GM12892 (cell line): ENCODE measurements at places on chromosomes 2 and 18.

- DNase-seq, result no peak
Measured at GRCh38 chr2:163171786-163172530, 333.4 kb upstream of the KCNH7 start.

DNA sequence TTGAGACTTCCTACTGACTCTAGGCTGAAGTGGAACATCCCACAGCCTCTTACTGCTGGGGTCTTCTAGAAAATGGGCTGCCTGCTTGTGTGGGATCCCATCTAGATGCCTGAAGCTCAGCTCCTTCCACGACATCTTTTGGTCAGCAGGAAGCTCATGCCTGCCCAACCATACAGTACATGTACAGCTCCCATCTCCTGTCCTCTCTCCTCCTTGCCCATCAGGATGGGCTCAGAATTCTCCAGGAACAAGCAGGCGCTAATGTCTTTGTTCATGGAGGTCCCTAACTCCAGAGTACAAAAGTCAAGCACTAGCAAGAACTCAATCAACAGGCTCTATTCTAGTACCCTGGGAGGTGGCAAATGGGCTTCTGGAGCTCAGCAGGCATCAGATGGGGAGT, 31.7 kb upstream of the GPR17 start:
- DNase-seq, result no peak

- no peak for DNase-seq
Measured at GRCh38 chr2:158743879-158744278, 51.2 kb upstream of the DAPL1 start.

DNA sequence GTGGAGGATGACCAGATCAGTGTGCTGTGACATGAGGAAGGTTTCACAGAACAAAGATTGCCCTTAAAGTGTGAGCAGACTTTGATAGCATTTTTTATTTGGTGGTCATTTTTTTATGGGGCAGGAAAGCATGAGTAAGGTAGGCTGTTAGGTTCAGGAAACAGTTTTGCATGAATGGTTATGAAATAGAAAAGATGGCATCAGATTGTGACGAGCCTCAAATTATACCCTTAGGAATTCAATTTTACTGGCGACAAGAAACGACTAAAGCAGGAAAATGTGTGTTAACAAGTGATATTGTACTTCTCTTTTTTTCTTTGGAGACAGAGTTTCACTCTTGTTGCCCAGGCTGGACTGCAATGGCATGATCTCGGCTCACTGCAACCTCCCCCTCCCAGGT, 44.7 kb downstream of the PIK3C3 start:
- DNase-seq, result no peak

DNA sequence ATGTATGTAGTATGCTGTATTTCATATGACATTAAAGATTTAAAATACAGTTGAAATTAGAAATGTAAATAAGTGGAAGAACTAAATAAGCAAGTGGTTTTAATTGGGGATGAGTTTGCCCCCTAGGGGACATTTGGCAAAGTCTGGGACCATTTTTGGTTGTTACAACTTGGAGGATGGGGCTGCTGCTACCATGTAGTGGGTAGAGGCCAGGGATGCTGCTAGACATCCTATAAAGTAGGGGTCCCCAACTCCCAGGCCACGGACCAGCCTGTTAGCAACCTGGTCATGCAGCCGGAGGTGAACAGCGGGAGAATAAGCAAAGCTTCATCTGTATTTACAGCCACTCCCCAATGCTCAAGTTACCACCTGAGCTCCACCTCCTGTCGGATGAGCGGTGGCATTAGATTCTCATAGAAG, 27.9 kb upstream of the ASNSD1 start:
- DNase-seq, result no peak

GRCh38 chr18:37403100-37403781, 162.4 kb downstream of the CELF4 start:
- DNase-seq, result no peak

DNA sequence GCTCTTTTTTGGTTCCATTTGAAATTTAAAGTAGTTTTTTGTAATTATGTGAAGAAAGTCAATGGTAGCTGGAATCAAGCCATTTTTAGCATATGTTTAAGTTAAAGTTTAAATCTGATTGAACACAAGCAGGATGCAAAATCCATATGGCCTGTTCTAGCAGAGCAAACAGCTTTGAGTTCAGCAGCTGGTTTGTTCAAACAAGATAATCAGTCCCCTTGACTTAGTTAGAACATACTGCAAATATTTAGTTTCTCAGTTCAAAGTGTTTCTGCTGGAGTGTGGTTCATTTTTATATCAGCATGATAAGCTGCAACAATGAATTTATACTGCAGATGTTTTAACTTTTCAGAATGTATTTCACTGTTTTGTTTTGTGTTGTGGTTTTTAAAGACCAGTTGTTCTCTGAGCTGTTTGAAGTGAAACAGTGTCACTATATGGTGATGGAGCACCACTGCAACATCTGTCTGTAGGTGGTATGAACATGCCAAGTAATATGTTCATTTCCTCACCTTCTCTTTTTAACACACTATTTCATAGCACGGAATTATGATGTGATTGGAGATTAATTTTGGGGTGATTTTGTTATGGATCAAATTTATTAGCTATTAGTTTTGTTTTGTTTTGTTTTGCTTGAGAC, 125.3 kb downstream of the COL4A4 start:
- DNase-seq, result no peak

DNA sequence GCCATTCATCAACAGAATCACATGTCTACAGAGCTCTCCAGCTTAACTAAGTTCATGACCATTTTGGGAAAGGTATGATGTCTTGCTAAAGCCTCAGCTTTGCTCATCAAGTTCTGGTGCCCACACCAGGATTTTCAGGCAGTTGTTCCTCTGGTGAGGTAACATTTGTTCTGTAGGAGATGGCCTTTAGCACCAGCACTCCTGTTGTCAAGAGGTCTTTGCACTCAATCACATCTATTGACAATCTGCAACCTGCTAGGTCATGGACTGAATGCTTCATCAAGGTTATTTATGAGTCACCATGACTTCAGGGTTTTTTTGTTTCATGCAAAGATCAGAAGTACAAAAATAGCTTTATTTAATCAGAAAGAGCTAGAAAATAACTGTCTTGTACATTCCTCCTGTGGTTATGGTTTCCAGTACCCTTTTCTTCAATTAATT, 36.6 kb upstream of the VIT start:
- no peak for DNase-seq

DNA sequence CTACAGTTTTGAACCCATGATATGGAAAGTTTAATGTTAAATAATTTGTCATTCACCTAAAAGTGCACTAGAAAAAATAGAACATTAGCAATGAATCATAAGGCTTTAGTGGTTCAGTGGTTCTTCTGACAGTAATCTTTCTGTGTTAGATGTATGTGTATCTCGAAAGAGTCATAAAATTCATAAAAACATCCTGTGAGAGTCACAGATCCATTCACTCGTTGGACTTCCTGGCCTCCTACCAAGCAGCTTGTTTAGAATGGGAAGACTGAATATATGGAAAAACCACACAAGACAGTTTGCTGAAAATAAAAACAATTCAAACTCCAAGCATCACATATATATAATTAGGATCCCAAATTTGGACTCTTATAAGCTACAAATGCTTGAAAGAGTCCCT, 34.8 kb downstream of the ADNP2 start:
- no peak for DNase-seq

DNA sequence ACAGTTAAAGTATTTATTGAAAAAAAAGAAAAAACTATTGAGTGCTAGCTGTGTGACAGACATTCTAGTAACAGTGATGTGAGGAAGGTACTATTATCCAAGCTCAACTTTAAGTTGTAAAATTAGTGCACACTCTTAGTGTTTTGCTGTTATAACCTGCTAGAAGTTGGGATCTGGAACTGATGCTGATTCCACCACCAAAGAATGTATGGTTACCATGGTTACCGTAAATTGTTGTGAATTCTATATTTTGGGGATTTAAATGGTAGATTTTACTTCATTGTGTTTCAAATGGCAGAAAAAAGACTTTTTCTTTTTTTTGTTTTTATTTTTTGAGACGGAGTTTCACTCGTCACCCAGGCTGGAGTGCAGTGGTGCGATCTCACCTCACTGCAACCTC, 5.3 kb downstream of the AGFG1 start:
- no peak for DNase-seq

GRCh38 chr2:161245261-161245553, 63.0 kb upstream of the PSMD14 start:
- no peak for DNase-seq

- no peak for DNase-seq
Measured at GRCh38 chr18:58110398-58110797, 66.4 kb downstream of the NEDD4L start.

DNA sequence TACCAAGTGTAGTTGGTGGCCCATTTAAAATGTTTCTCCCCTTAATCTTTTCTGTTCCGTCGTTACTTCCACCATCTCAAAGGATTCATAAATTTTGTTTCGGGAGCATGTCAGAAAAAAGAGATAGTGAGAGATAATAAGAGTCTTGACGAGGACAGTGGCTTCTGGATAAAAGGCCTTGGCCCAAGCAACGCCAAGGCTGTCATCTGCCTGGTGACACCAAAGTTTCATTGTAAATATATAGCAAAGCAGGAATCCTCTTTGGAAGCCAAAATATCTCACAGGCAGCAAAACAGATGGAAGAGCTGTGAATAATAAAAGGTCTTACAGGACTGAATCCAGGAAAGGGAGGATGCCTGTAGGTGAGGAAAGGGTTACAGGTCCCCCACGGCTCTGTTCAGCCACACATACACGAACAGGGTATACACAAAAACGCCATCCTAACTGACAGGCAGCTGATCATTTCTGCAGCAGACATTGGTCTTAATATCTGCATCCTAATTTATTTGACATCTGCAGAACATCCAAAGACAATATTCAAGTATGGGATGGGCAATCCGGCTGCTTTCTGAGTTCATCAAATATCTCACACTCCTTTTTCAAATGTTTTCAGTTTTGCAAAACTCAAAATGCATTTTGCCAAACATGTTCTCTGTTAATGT, 382.8 kb downstream of the OSR1 start:
- DNase-seq, result no peak

DNA sequence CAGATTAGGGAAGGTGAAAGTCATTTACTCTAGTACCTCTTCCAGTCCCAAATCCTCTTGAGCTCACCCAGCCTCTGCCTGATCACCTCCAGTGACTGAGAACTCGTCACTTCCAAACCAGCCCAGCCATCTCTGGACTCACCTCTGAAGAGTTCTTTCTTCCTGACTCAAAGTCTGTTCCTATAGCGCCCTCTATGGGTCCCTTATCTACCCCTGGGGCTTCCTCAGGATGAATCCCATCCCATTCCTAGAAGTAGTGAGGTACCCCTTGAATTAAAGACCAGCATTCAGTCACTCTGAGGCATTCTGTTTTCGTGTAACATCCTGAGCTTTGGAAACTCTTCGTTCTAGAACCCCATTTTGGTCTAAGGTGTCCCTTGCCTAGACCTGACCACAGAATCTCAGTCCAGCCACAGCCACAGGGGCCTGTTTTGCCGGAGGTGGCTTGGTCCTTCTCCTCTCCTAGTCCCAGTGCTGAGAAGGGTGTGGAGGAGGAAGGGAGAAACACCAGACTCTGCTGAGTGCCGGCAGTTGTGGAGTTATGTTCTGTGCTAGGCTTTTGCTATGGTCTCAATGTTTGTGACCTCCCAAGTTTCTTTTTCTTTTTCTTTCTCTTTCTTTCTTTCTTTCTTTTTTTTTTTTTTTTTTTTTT, 32.7 kb downstream of the SIX3 start:
- no peak for DNase-seq

- no peak for DNase-seq
Measured at GRCh38 chr2:203759690-203760365, 53.4 kb downstream of the CD28 start.

DNA sequence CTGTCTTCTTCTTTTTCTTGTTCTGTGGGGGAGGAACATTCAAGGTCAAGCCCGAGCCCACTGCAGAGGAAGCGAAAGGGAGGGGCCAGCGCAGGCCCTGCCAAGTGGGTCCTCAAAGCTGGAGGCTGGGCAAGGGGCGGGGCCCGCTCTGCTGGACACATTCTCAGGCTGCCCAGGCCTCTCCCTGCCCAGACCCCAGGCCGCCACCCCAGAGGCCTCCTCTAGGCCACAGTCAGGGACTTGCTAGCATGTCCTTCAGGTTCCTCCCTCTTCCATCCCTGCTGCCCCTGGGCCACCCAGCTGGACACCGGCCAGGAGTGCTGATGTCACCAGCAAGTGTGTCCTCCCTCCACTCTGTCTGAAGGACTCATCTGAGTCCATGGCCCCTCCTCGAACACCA, 44.1 kb downstream of the KIF1A start:
- DNase-seq, result no peak

- DNase-seq, result no peak
Measured at GRCh38 chr2:105820691-105821090, 76.0 kb downstream of the NCK2 start.

DNA sequence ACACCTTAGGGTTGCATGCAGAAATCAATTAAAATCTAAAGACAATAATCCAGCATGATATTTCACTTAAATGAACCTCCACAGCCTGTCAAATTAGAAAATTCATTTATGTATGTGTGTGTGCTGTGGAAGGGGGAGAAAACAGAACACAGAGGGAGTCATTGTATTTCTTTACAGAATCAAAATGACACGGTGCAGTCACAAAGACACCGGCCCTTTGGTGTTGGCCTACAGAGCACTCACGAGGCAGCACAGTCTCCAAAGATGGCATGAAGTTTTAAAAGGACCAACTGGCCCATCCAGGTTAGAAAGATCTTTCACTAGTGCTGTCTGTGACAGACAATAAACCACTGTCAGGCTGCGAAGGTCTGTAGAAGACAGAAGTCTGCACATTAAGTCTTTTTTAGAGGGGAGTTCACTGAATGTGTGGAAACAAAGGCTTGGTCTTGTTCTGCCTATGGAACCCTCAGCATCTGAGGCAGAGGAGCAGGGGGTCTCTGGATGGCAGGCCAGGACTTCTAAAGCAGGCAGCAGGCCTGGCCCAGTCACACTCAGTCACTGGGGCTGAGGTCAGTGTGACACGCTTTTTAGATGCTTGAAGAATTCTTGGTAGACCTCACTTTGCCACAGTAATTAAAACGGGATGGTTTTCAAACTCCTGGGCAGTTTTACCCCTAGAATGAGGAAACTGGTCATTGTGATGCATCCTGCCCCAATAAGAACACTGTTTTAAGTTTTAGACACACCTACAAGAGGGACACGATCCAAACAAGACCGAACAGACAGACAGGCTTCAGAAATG, 184.9 kb downstream of the AFF3 start:
- DNase-seq, result no peak

DNA sequence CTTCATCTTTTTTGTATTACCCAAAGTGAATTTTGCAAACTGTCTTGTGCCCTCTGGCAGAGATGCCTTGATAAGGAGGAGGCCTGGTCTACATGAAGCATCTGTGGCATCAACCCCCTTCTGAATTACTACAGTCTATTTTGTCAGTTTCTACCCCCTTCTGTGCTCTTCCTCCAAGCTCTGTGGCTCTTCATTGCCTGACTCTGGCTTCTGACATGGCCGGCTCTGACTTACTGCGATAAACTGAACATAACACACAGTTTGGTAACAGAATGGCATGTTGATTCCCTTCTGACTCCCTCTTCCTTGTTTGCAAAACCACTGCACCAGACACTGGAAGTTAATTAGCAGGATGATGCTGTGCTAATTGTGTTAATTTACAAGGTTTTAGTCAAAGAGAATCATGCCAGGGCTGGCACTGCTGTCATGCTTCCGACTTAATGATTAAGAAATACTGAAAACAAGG, 122.5 kb downstream of the FIGN start:
- no peak for DNase-seq

GRCh38 chr2:70304498-70304897, 2.6 kb upstream of the FAM136A start:
- DNase-seq, result no peak
